ENCODE measurements at places on chromosomes 7 and 10.

DNA sequence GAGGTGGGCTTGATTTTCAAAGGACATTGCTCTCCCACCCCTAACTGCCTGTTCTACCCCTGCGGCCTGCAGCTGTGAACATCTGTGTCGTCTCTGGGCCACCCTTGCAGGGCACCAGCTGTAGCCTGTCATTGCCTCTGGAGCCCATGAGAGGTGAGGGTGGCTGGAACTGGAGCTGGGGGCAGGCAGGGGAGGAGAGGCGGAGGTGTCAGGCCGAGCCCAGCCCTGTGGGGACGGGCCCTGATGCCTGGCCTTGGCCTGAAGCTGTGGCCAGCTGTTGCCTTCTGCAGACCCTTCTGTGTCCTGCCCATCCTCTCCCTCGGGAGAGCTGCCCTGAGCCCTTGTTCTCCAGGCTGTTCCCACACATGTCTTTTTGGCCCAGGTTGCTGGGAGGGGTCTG is 44.5 kb downstream of the PALD1 start:
- no peak for DNase-seq

- no peak for DNase-seq
Measured at GRCh38 chr10:69295027-69295636, 16.8 kb downstream of the HK1 start.

DNA sequence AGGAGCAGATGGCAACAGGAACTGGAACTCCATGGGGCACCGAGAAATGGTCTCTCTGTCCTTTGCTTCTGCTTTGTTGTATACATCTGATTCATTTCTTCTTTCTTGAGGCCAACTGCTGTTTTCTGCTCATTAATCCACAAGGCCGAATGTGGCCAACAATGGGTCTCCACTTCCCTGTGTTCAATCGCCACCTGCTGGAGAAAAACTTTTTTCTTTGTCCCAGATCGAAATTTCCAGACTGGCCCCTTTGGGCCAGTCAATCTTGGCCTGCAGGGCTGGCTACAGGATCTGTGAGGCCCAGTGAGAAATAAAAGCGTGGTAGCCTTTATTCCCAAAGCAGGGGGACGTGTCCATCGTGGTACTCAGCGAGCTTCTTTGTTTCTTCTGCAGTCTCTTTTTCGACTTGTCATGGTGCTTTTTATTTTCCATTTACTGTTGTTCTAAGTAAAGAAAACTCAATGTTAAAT is 58.8 kb downstream of the PARP12 start:
- DNase-seq: no peak

GRCh38 chr10:112335111-112335867 is 38.6 kb upstream of the ACSL5 start:
- no peak for DNase-seq

- DNase-seq: no peak
Measured at GRCh38 chr10:103397191-103397825, 882 bp downstream of the PDCD11 start.

GRCh38 chr7:71718563-71718962 is 586.6 kb downstream of the GALNT17 start:
- no peak for DNase-seq

DNA sequence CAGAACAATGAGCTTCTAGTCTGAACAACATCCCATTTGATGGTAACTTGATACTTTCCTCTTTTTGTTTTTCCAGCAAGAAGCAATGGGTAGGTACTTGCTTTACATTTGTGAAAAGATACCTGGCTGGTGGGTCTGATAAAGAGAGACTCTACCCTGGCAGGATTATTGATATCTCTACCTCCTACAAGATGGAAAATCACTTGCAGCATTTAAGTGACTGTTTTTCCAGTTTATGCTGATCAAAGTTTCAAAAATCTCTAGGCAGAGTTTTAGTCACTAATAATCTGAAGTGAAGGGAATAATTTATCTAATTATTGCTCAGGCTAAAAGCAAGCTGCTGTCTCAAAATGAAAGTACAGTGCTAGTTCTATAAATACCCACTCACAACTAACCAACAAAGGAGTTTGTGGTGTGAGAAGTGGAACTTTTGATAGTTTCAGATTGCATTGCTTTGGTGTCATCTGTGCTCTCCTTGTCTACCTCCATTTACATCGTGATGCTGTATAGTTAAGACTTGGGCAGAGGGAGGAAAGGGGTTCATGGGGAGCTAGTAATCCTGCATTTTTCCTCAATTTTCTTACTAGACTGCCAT is 86.0 kb upstream of the ANKRD1 start:
- DNase-seq: no peak

DNA sequence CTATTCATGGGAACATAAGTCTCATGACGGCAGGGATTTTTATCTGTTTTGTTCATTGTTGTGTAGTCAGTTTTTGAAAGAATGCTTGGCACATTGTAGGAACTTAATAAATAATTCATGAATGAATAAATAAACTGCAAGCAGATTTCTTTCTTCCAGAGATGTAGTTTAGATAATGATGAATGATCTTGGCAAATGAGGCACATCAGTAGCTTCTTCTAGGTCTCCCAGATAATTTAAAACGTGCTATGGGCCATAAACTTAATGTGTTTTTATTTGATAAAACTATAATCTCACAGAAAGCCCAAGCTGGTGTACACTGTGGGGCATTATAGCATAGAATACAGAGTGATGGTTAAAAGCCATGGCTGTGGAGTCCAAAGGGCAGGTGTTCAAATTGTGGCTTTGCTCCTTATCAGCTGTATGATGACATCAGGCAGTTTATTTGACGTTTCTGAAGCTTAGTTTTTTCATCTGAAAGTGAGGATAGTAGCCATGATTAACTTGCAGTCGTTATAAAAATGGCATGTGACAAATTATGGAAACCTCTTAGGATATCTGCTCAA is 3.5 kb downstream of the MGAM start:
- DNase-seq: no peak

DNA sequence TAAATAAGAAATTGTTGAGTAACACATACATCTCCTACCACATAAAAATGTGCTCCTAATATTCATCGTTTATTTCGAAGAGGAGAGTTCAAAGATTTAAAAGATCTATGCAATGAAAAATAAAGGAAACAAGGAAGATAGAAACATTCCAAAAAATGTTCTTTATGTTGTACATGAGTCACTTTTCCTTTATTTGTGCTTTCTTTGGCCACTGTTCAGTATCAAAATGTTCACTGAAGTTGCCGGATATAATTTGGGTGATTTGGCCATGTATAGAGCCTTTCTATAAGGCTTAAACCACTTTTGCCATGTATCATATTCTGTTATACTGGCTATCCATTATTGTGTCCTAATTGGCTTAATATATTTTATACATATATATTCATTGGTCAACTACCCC is 62.9 kb upstream of the PRR15 start:
- DNase-seq: no peak

DNA sequence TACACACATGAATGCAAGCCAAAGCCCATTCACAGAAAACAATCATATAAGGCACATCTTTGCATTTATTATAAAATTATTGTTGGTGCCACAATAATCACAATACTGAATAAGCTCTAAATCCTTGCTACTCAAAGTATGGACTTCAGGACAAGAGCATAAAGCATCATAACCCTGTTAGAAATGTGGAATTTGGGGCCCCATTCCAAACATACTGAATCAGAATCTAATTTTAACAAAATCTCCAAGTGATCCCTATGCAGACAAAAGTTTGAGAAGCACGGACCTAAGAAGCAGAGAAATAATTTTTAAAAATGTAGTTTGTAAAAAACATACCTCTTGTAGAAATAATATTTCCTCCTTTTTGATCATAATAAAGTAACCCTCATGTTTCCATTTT is 199.2 kb downstream of the IMMP2L start:
- DNase-seq: no peak

GRCh38 chr10:77641788-77642397 is 4.3 kb upstream of the KCNMA1 start:
- no peak for DNase-seq

DNA sequence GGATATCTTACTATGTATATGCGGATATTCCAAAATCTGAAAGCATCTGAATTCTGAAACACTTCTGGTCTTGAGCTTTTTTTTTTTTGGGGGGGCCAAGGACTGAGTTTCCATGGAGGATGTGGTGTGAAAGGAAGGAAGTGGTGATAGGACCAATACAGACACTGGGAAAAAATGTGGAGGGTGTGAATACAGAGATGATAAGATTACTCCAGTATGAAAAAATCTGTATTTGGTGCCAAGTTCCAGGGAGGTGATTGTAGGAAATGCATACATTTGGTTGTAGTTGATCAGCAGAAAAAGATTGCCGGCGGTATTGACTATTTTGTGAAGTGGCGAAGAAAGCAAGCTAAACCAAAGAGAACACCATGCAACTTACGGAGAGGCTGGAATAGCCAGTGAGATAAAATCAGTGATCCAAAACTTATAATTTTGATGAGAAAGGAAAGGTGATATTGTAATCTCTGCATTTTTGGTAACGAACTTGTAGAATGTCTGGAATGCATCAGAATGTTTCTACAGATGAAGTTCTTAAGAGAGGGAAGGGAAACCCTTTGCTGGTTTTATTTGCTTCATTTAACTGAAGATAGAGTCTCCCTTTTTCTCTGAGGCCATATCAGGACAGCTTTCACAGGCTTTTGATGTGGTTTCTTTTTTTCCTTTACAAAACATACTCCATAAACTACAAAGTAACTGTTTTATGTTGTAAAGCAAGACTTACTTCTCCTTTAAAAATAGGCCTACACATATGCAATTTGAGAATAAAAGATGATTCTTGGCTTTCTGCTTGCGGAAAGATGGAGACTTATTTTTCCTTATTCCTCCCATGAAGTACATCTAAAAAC is 6.0 kb downstream of the WDR37 start:
- DNase-seq: no peak

GRCh38 chr10:49099046-49099445 is 16.3 kb downstream of the VSTM4 start:
- DNase-seq: no peak

- no peak for DNase-seq
Measured at GRCh38 chr7:17781491-17782215, 158.6 kb downstream of the SNX13 start.

DNA sequence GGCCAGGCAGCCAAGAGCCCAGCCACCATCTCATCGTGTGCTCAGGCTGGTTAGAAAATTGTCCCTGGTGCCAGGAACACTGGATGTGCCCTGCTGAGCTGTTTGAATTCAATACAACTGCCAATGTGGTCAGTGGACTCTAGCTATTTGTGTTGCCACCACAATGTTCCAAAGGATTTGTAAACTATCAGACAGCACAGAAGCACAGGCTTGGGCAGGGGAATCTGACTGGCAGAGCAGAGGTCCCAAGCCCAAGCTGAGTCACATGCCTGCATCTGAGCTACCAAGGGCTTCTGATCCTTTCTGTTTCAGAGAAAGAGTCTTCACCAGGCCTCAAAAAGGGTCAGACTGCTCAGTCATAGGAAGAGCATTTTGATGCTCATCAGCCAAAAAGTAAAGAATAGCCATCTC is 232.1 kb upstream of the SEMA3C start:
- DNase-seq: peak; percentile 13

DNA sequence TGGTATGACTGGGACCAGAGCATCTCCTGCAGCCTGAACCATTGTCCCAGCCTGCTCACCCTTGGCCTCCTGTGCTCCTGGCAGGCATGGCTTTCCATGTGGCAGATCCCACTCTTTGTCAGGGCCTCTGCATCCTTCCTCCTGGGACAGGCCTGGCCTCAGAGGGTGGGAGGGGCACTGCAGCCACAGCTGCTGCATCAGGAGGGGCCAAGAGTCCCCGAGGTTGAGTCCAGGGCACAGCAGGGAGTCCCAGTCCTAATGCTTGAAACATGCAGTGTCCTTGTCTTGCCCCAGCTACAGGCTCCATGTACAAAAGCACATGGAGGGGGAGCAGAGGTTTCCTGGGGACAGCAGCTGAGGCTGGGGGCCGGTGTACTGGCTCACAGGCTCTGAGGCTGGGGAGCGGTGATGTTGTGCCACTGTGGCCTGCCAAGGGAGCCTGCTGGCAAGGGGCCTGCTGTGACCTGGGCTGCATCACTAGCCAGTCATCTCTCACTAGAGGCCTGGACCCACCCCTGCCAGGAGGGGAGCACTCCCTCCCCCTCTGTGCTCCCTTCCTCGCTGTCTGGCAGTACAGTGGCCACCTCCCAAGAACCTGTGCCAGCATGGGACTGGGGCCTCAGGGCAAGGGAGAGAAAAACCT is 144.8 kb downstream of the ZNF248 start:
- no peak for DNase-seq

- peak; percentile 26 for DNase-seq
Measured at GRCh38 chr10:6204063-6204340, 1.3 kb downstream of the PFKFB3 start.

- peak; percentile 64 for DNase-seq
Measured at GRCh38 chr7:142856565-142857245, 1.8 kb downstream of the EPHB6 start.

Measured in occipital lobe (tissue), 3 donors.